ENCODE measurements at places on chromosomes 3 and 15. TPM values are rescaled to one million over a fixed set of nuclear protein-coding genes. Genes with fewer than 3 reads are reported as not detected.

GRCh38 chr15:29043736-29044502 lies 158.1 kb downstream of the APBA2 start:
- no peaks in the 10 kb centered on the region for H3K4me1 ChIP-seq
- H3K36me3 ChIP-seq, result no peaks in the 10 kb centered on the region
- H3K27me3 ChIP-seq, result no peaks in the 10 kb centered on the region
- no peak overlapping the region for H3K4me3 ChIP-seq
- DNase-seq, result no peak
- H3K27ac ChIP-seq, result no peak overlapping the region

- no peaks in the 10 kb centered on the region for H3K27me3 ChIP-seq
- H3K36me3 ChIP-seq, result no peaks in the 10 kb centered on the region
- DNase-seq, result no peak
- H3K4me3 ChIP-seq, result no peak overlapping the region
- no peak overlapping the region for H3K27ac ChIP-seq
- H3K4me1 ChIP-seq, result no peaks in the 10 kb centered on the region
These were observed 41.5 kb downstream of the PCNP start for GRCh38 chr3:101615525-101615924.

DNA sequence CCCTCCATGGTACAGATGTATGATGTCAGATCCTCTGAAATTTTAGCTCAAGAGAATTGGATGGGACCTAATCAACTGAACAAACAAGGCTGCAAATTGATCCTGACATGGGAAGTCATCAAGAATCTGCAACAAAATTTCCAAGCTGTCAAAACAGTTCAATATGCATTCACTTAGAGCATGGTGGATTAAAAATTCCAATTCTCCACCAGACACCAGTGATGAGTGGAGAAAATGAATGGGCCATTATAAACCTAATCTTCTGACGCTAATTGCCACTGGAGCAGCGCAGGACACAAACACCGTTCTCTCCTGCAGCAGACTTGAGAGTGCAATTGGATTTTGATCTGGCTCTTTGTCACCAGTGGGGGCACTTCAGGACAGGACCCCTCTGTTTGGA lies 94.2 kb downstream of the MINAR1 start:
- DNase-seq, result no peak
- no peak overlapping the region for H3K4me3 ChIP-seq
- no peaks in the 10 kb centered on the region for H3K36me3 ChIP-seq
- H3K27me3 ChIP-seq, result no peaks in the 10 kb centered on the region
- no peak overlapping the region for H3K27ac ChIP-seq
- H3K4me1 ChIP-seq, result no peaks in the 10 kb centered on the region

DNA sequence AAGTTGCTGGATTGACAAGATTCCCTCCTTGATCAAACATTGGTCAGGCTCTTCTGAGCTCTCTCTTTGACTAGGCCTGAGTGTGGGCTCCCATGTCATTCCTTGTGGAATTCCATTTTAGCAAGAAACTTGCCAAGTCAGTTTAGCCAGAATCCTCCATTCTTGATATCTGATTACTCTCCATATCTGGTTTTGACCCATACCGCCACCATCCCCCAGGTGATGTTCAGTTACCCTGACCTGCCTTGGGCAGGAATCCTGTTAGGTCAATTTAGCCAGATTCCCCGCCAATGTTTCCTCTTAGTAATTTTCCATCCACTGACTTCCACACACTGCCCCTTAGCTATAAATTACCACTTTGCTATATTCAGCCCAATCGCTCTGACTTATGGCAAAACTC lies 1.0 kb upstream of the PCCB start:
- H3K27ac ChIP-seq, result no peak overlapping the region
- no peak for DNase-seq
- H3K27me3 ChIP-seq, result no peaks in the 10 kb centered on the region
- H3K4me1 ChIP-seq, result peaks cover 23% of the 10 kb centered on the region
- H3K36me3 ChIP-seq, result no peaks in the 10 kb centered on the region
- H3K4me3 ChIP-seq, result no peak overlapping the region

GRCh38 chr3:153254361-153254760 lies 92.3 kb downstream of the RAP2B start:
- H3K4me1 ChIP-seq, result peaks cover 10% of the 10 kb centered on the region
- H3K27ac ChIP-seq, result no peak overlapping the region
- peak; percentile 39 for DNase-seq
- no peak overlapping the region for H3K4me3 ChIP-seq

DNA sequence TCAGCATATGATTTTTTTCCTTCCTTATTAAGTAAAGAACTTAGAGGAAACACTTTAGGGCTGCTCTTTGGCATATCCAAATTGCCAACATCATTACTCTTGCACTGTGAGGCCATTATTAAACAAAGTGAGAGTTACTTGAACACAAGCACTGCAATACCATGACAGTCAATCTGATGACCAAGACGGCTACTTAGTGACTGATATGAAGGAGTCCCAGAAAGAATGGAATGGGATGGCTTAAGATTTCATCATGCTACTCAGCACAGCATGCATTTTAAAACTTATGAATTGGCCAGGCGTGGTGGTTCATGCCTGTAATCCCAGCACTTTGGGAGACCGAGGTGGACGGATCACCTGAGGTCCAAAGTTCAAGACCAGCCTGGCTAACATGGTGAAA lies 55.2 kb downstream of the FAM98B start:
- no peak for DNase-seq
- no peaks in the 10 kb centered on the region for H3K4me1 ChIP-seq
- H3K27ac ChIP-seq, result no peak overlapping the region
- H3K4me3 ChIP-seq, result no peak overlapping the region
- peaks cover 7% of the 10 kb centered on the region for H3K27me3 ChIP-seq
- H3K36me3 ChIP-seq, result no peaks in the 10 kb centered on the region

- H3K36me3 ChIP-seq, result no peaks in the 10 kb centered on the region
- no peak overlapping the region for H3K4me3 ChIP-seq
- no peak overlapping the region for H3K27ac ChIP-seq
- H3K4me1 ChIP-seq, result no peaks in the 10 kb centered on the region
These were observed 13.7 kb downstream of the PPARG start for GRCh38 chr3:12302564-12302963.

GRCh38 chr3:189967254-189967865 lies 153.3 kb downstream of the P3H2 start:
- H3K4me3 ChIP-seq, result no peak overlapping the region
- no peaks in the 10 kb centered on the region for H3K36me3 ChIP-seq
- no peaks in the 10 kb centered on the region for H3K27me3 ChIP-seq
- H3K4me1 ChIP-seq, result no peaks in the 10 kb centered on the region

DNA sequence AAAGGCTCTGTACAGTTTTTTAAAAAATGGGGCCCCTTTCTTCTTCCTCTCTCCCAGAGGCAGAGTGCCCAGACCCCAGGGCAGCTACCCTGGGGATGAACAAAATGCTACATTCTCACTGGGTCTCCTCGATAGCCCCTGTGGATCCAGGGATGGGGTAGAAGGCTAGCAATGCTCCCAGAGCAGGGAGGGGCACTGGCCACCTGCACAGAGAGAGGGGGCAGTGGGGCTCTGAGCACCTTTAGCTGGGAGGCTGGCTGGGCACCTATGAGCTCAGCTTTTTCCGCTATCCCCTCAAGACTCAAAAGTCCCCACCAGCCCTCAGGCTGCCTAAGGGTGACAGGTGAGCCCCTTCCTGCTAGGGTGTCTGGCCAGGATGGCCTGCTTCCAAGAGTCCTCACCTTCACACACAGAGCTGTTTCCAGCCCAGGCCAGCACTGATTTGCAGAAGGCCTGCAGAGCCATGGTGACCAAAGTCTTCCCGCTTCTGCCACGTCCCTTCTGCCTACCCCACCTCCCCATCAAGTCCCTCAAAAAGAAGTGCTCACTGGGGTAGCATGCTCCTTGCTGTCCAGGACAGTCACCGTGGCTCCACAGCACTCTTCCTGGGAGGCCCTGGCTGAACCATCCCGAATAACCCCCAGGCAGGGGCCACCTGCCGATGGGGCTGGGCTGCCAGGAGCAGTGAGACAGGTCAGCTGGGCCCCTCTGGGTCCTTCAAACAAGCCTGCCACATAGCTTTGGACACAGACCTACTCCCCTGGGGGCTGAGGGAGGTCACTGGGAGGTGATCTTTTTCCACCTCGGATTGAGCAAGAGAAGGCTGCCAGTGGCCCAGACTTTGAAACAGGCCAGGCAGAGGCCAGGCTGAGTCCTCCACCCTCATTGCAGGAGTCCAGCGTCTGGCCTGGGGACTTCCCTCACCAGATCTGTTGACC lies 20.4 kb downstream of the BMF start:
- peaks cover 10% of the 10 kb centered on the region for H3K36me3 ChIP-seq
- H3K4me1 ChIP-seq, result peaks cover 33% of the 10 kb centered on the region
- no peaks in the 10 kb centered on the region for H3K27me3 ChIP-seq
- H3K4me3 ChIP-seq, result no peak overlapping the region
- no peak overlapping the region for H3K27ac ChIP-seq
- DNase-seq, result no peak

- H3K27me3 ChIP-seq, result no peaks in the 10 kb centered on the region
- DNase-seq, result no peak
- H3K27ac ChIP-seq, result no peak overlapping the region
- H3K36me3 ChIP-seq, result no peaks in the 10 kb centered on the region
- no peaks in the 10 kb centered on the region for H3K4me1 ChIP-seq
These were observed 30.9 kb upstream of the SPSB4 start for GRCh38 chr3:141020143-141020830.

DNA sequence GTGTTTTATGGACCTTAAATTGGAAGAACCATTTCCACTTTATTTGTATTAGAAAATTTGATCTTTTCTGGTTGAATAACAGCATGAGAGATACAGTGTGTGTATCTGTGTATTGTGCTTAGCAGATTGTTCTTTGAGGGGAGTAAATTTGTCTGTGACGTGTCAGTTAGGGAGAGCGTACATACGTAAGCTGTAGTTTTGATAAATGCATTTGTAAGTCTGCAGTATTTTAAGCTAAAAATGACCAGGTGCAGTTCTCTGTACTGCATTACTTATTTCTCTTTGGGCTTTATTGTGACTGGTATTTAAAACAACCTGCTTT lies 264.8 kb downstream of the ROBO2 start:
- DNase-seq, result no peak
- H3K36me3 ChIP-seq, result no peaks in the 10 kb centered on the region
- no peak overlapping the region for H3K27ac ChIP-seq
- H3K4me1 ChIP-seq, result no peaks in the 10 kb centered on the region
- H3K27me3 ChIP-seq, result no peaks in the 10 kb centered on the region

DNA sequence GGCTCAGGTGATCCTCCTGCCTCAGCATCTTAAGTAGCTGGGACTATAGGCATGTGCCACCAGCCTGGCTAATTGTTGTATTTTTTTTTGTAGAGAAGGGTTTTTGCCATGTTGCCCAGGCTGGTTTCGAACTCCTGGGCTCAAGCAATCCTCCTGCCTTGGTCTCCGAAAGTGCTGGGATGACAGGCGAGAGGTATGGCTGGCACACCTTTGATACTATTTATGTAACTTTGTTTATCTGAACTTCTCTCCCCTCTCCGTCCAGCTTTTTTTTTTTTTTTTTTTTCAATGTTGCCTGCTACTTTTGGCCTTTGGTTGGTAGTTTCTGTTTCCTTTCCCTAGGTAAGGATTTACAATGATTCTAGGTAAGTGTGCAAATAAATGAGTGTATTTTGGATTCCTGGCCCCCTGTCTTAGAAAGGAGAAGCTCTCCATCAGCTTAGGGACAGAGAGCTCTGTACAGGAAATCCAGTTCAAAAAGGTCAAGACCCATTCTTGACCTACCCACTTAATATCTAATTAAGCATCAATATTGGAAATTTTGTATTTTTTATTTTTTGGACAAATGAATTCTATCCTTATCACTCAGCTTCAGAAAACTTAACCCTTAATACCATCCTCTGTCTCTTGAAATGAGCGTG lies 6.8 kb downstream of the ARL6IP5 start:
- H3K36me3 ChIP-seq, result peaks cover 11% of the 10 kb centered on the region
- H3K4me3 ChIP-seq, result no peak overlapping the region
- H3K4me1 ChIP-seq, result peaks cover 100% of the 10 kb centered on the region
- H3K27me3 ChIP-seq, result no peaks in the 10 kb centered on the region
- H3K27ac ChIP-seq, result peak overlapping the region; percentile 61
- no peak for DNase-seq

GRCh38 chr3:38595393-38595792 lies 54.1 kb downstream of the SCN5A start:
- no peak overlapping the region for H3K4me3 ChIP-seq
- H3K36me3 ChIP-seq, result no peaks in the 10 kb centered on the region
- no peak for DNase-seq
- no peak overlapping the region for H3K27ac ChIP-seq
- no peaks in the 10 kb centered on the region for H3K27me3 ChIP-seq

DNA sequence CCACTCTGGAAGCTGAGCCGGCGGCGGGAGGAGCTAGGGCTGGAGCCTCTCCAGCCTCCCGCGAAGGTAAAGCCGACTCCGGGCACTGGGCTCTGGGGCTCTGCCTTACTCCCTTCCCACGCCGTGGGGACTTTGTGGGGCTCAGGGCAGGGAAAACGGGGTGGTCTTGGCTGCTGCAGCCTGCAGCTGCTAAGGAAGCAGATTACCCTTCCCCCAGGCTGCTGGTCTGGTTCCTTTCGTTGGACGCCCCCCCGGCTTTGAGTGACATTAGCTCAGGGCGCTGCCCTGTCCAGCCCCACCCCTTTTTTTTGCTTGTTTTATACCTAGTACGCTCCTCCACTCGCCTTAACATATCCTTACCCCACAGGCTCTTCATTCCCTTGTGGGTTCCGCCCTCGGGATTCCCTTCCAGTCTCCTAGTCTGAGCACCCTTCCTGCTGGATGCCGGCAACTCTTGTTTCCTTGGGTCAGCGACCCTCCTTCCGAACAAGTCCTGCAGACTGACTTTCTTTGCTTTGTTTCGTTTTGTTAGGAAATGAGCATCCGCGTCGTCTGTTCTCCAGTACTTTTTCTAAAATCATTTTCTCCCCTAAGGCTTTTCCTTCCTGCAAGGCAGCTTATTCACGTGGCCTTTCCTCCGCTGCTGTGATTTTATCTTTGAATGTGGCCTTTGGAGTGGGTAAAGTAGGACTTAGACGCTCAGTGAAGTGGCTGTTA lies 551 bp downstream of the DNAJC13 start:
- H3K4me1 ChIP-seq, result peaks cover 49% of the 10 kb centered on the region
- no peaks in the 10 kb centered on the region for H3K36me3 ChIP-seq
- H3K27me3 ChIP-seq, result no peaks in the 10 kb centered on the region
- H3K27ac ChIP-seq, result peak overlapping the region; percentile 92

- H3K4me3 ChIP-seq, result no peak overlapping the region
- no peaks in the 10 kb centered on the region for H3K36me3 ChIP-seq
- H3K27ac ChIP-seq, result no peak overlapping the region
These were observed 41.8 kb upstream of the GOLM2 start for GRCh38 chr15:44246521-44247268.

DNA sequence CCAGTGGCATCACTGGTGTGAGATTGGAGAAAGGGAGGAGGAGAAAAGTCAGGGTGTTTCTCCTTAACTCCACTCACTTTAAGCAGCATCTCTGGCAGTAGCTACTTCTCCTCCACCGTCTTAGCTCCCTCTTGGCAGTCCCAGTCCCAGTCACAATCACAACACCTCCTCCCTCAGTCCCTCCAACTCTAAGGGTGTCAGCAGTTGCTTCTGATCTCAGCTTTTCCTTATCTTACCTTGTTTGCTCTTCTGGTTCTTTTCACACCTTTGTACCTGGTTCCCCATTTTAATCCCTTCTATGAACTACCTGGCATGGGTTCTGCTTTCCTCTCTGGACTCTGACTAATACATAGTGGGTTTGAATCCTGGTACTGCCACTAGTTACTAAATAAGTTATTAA lies 188.3 kb upstream of the CTDSPL start:
- no peak overlapping the region for H3K27ac ChIP-seq
- DNase-seq, result no peak
- H3K27me3 ChIP-seq, result no peaks in the 10 kb centered on the region
- peaks cover 6% of the 10 kb centered on the region for H3K4me1 ChIP-seq

SEMA3G gene
- total RNA-seq, result 30.5 TPM

LRRIQ4 gene
- total RNA-seq, result 0.12 TPM

RBP2 gene
- 9.3 TPM for total RNA-seq

CFAP100 gene
- 8.2 TPM for total RNA-seq

KBTBD13 gene
- total RNA-seq, result not detected

CA12 gene
- total RNA-seq, result 20.5 TPM

STX19 gene
- total RNA-seq, result 4.8 TPM

TMEM207 gene
- total RNA-seq, result not detected

ATP10A gene
- total RNA-seq, result 46.1 TPM

Data from left lung (tissue), 14 donors.